Uterus (tissue), 4 donors: ENCODE measurements at places on chromosomes 11 and 22. TPM values are rescaled to one million over a fixed set of nuclear protein-coding genes. Genes with fewer than 3 reads are reported as not detected.

GRCh38 chr11:75879737-75880136 is 64.7 kb downstream of the UVRAG start:
- no peaks in the 10 kb centered on the region for H3K27me3 ChIP-seq
- no peak for DNase-seq
- no peak overlapping the region for H3K27ac ChIP-seq
- H3K4me3 ChIP-seq, result no peak overlapping the region

DNA sequence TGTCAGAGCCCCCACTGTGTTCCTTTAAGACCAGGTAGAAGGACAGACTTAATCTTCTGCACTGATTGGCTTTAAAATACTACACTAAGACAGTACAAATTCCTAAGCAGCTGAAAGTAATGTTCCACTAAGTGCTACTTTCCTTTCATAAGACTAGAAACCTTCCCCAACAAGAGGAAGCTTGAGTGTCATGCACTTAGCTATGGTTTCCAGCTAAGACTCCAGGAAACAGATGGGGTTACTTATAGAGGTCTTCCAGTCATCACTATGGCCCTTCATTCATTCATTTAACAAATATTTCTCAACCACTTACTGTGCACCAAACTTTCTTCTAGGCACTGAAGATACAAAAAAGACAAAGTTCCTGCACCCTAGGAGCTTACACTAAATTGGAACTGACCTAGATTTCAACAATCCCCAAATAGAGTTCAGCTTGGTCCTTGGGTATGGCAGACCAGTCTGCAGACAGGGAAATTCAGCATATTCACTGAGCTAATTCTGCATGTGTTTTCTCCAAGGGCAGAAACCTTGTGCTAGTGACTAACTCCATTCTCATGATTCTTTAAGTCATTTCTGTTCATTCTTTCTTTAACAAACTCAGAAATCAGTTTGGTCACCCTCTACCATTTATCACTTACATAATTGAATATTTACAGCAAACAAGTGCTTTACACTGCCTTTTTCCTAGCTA is 178.4 kb upstream of the MTNR1B start:
- H3K4me3 ChIP-seq, result no peak overlapping the region
- no peaks in the 10 kb centered on the region for H3K4me1 ChIP-seq

GRCh38 chr22:36056980-36057379 is 28.4 kb upstream of the RBFOX2 start:
- H3K27ac ChIP-seq, result no peak overlapping the region
- DNase-seq, result no peak

DNA sequence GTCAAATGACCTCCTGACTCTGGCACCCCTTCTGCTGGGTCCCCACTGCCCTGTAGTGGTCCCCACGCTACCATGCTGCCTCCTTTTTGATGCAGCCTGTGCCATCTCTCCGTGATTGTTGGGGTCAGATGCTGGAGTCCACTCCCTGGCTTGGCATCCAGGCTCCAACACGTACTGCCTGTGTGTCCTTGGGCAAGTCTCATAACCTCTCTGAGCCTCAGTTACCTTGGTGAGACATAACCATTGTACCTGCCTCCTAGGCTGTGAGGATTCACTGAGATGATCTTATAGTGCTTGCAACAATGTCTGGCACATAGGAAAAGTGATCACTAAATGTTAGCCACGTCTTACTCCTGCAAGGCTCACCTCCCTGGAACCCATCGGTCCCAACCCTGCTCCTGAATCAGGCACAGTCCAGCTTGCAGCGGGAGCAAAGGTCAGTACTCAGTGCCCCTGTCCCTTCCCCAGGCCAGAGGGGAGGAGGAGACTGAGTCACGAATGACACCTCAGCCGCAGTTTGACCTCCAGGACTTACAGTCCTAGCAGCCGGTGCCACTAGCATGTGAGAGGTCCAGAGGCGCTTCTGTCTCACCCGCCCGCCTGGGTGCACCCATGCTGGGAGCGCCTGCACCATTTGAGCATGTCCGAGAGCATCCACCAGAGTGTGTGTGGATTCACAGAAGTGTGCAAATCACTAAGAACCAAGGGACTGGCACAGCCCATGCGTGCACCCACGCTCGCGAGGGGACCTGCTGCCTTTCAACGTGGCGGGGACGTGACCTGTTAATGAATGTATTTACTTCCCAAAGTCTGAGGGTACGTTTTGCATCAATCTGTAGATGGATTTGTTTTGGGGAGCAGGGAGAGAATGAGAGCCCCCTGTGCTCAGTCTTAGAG is 3.0 kb upstream of the APOA4 start:
- no peak overlapping the region for H3K27ac ChIP-seq
- no peaks in the 10 kb centered on the region for H3K4me1 ChIP-seq
- H3K4me3 ChIP-seq, result no peak overlapping the region
- no peaks in the 10 kb centered on the region for H3K36me3 ChIP-seq

GRCh38 chr11:85751724-85752123 is 59.2 kb downstream of the SYTL2 start:
- H3K27me3 ChIP-seq, result no peaks in the 10 kb centered on the region
- H3K4me1 ChIP-seq, result no peaks in the 10 kb centered on the region
- no peaks in the 10 kb centered on the region for H3K36me3 ChIP-seq
- no peak overlapping the region for H3K4me3 ChIP-seq

GRCh38 chr22:44731357-44731970 is 20.9 kb upstream of the ARHGAP8 start:
- H3K4me3 ChIP-seq, result no peak overlapping the region
- no peak for DNase-seq
- no peaks in the 10 kb centered on the region for H3K27me3 ChIP-seq
- no peaks in the 10 kb centered on the region for H3K4me1 ChIP-seq

DNA sequence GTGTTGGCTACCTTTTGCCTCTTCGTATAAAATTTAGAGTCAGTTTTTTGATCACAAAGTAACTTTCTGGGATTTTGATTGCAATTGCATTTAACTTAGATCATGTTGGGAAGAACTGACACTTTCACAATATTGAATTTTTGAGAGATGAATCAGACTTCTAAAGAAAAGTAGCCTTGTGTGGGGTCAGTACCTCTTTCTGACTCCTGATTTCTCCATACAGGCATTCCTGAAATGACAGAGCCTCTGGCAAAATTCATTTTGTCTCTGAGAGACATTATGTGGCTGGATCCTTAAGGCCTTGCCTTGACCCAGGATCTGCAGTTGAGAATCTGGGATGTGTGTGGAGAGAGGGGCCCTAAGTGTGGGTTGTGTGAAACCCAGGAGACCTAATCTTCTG is 37.8 kb downstream of the PPFIBP2 start:
- no peaks in the 10 kb centered on the region for H3K27me3 ChIP-seq
- H3K4me3 ChIP-seq, result no peak overlapping the region
- H3K4me1 ChIP-seq, result no peaks in the 10 kb centered on the region

GRCh38 chr11:102950622-102951081 is 4.9 kb downstream of the MMP13 start:
- no peak for DNase-seq
- no peak overlapping the region for H3K27ac ChIP-seq
- H3K36me3 ChIP-seq, result no peaks in the 10 kb centered on the region
- H3K27me3 ChIP-seq, result no peaks in the 10 kb centered on the region

- no peak overlapping the region for H3K27ac ChIP-seq
- no peaks in the 10 kb centered on the region for H3K36me3 ChIP-seq
- no peaks in the 10 kb centered on the region for H3K27me3 ChIP-seq
- no peaks in the 10 kb centered on the region for H3K4me1 ChIP-seq
Measured at GRCh38 chr11:10979529-10979928, 121.7 kb upstream of the ZBED5 start.

Gene BIK
- total RNA-seq, result 0.49 TPM

Gene KLHL22
- total RNA-seq, result 48.2 TPM

Gene OR51B2
- total RNA-seq, result not detected

Gene CASP5
- not detected for total RNA-seq

Gene SLC43A1
- total RNA-seq, result 18.6 TPM

Gene FREY1
- total RNA-seq, result not detected

Gene ZP1
- total RNA-seq, result not detected
